Activated naive CD4-positive, alpha-beta T cell treated with anti-CD3 and anti-CD28 coated beads, Interleukin-2, amount 50 U/mL, for 16 hours (primary cell): ENCODE measurements at places on chromosomes 3 and 15.

GRCh38 chr3:45968706-45969105 is 25.4 kb downstream of the CXCR6 start:
- DNase-seq, result no peak

GRCh38 chr15:77243716-77244401 is 172.9 kb upstream of the TSPAN3 start:
- DNase-seq, result no peak

DNA sequence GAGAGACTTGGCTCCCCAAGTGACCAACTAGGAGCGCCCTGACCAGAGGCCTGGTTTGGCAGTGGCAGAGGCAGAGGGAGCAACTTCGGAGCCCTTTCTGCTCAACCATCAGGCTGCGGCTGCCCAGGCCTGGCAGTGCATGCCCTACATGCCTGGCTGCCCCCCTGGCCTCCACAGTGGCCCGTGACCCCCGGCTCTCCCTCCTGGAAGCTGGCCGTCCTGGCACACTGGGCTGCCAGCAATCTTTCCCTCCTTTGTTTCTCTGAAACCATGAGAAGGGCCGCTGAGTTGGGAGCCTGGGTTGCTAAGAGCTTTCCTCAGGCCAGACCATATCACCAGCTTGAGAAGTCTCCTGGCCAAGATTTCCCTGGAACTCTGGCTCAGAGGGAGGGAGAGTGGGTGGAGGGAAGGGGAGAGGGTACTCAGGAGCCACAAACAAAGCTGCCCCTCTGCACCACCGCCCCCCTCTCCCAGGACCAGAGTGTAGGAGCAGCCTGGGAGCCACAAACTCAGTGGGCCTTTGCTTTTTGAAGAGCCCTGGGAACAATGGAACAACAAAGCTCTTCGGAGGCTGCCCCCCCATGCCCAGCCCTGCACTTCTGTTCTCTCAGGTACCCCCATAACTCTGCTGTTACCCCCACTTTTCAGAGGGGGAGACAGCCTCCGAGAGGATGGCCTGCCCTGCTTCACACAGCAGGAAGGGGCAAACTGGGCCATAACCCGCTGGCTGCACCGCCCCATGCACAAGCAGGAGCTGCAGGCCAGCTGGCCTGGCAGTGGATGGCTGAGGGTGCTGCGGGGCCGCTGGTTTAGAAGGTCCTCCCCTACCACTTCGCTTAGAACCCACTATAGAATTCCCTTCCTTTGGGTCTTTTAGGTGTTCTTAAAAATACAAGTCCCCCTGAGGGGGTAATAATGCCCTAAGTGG is 11.3 kb downstream of the CORO2B start:
- no peak for DNase-seq

DNA sequence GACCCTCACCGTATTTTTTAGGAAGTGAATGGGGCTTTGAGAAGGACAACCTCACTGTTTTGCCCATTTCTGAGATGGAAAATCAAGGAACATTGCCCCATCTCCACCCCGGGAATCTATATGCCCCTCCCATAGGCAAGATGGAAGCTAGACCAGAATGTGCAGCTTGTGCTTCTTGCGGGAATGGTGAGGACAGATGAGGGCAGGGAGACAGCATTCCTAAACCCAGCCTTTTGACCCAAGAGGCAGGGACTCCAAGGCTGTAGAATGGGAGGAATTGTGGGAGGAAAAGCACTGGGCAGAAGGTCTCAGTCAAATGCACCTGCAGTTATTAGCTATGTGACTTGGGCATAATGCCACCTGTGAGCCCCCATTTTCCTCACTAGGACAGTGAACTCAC is 66.9 kb downstream of the SMAD3 start:
- no peak for DNase-seq

GRCh38 chr3:58190882-58191281 is 19.9 kb downstream of the DNASE1L3 start:
- no peak for DNase-seq

GRCh38 chr3:98521897-98522543 is 682 bp downstream of the CLDND1 start:
- peak; percentile 58 for DNase-seq

DNA sequence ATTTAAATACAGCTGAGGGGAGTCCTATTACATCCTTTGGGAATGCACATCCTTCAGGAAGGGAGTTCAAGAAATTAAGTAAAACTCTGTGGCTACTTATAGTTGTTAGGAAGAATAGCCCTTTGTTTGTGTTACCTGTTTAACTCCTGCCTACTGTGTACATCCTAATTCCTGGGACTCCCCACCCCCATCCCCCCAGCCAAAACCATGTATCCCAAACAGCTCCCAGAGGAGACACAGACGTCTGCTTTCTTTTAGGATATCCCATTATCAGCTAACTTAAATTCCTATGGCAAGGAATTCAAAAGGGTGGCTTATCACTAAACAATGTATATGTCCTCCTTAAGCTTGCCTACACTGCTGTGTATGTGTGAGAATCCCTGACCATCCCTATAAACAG is 581.7 kb downstream of the DIPK2A start:
- DNase-seq, result no peak

DNA sequence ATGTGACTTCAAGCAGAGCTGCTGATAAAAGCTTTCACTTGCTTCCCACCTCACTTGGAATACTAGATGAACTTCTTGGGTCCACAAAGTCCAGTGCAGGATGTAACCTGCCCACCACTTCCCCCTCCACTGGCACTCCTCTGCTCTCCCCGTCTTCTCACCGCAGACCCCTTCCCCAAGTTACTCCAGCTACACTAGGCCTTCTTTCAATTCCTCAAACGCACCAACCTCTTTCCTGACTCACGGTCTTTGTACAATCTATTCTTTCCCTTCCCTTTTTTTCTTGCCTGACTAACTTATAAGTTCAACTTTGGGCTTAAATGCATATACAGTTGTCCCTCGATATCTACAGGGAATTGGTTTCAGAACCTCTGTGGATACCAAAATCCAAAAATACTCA is 5.2 kb upstream of the ATP13A3 start:
- no peak for DNase-seq

- DNase-seq, result no peak
These were observed 45.9 kb downstream of the SUMF1 start for GRCh38 chr3:4421121-4421520.

DNA sequence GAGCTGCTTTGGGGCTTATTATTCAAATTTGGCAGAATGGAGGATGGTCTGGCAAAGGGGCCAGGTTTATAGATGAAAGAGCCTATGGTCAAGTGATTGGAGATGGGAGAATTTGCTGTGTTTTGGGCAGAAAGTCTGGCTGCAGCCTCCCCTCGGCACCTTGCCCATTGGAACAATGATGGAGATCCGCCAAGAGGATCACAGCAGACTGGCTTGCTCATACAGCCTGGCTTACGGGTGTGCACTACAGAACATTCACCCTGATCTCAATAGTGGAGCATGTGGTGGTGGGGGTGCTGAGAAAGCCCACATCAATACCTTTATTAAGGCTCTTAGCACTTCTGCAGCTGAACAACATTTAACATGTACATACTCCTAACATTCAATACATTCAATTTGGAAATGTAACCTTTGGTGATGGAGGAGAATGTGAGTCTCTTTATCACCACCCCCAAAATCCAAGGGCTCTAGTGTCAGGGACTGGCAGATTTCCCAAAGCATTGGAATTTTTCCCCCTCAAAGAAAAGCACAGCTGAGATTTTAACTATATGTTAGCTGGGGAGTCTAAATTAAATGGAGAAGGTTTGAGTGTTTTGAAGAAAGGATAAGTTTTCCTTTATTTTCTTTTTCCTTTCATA is 118.4 kb upstream of the TMC3 start:
- DNase-seq, result no peak

DNA sequence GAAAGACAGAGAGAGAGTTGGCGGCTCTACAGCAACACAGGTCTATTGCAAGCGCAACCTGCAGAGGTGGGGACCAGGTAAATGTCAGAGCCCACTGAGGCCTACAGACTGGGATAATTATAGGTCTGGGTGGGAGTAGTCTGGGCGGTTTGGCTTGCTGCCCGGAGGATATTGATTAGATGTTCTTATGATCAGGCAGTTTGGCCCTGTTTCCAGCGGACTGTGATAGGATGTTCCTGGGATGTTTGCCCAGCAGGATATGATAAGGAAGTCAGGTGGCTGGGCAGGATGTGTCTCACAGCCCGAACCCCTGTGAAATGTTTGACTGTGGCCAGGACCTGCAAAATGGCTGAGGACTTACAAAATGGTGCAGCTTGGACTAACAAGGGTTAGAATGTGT is 364.9 kb downstream of the NAALADL2 start:
- no peak for DNase-seq

GRCh38 chr15:92111751-92112150 is 258.2 kb downstream of the SLCO3A1 start:
- no peak for DNase-seq

DNA sequence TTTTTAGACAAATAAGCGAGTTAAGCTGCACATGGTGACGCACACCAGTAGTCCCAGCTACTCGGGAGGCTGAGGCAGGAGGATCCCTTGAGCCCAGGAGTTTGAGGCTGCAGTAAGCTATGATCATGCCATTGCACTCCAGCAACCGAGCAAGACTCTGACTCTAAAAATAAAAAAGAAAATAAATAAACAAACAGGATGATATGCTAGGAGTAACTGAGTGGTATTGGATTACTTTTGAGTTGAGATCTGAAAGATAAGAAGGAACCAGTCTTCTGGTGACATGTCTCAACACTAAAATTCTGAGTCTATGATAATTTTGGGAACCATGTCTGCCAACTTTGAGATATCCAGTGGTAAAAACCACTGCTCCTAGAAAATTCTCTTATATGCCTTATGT is 109.1 kb upstream of the SKOR1 start:
- no peak for DNase-seq

GRCh38 chr3:77902675-77903074 is 862.8 kb downstream of the ROBO2 start:
- DNase-seq, result no peak

GRCh38 chr3:117547956-117548550 is 838.5 kb downstream of the TUSC7 start:
- no peak for DNase-seq

- no peak for DNase-seq
These were observed 53.0 kb upstream of the HES1 start for GRCh38 chr3:194082743-194083636.

GRCh38 chr3:69558912-69559311 is 173.0 kb upstream of the FRMD4B start:
- DNase-seq, result no peak

GRCh38 chr3:12793701-12794100 is 2.8 kb upstream of the CAND2 start:
- DNase-seq, result no peak

- DNase-seq, result no peak
These were observed 157.0 kb downstream of the RYR3 start for GRCh38 chr15:33467816-33468163.

DNA sequence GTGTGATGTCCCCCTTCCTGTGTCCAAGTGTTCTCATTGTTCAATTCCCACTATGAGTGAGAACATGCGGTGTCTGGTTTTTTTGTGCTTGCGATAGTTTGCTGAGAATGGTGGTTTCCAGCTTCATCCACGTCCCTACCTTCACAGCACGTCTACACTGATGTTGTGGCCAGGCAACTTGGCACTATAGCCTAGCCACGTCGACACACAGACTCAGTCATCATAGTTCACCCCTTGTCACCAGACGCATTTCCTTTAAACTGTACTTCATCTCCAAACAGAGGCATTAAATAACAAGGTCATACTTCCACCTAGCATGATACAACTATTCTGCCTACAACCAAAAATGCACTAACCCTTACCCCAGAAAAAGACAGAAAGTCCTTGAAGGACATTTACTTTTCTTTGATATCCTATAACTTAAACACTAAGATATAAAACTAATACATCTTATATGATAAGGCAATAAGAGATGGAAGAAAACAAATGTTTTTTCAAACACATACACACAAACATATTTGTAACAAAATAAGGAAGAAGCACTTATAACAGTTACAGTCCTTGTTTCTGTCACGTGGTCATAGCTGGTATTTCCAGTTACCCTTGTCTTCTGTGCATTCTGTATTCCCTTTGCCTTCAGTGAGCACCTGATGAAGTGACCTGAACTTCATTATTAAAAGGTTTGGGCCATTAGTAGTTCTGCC is 121.4 kb downstream of the KLF13 start:
- DNase-seq, result no peak

GRCh38 chr15:37134699-37135131 is 34.4 kb upstream of the MEIS2 start:
- DNase-seq, result no peak

DNA sequence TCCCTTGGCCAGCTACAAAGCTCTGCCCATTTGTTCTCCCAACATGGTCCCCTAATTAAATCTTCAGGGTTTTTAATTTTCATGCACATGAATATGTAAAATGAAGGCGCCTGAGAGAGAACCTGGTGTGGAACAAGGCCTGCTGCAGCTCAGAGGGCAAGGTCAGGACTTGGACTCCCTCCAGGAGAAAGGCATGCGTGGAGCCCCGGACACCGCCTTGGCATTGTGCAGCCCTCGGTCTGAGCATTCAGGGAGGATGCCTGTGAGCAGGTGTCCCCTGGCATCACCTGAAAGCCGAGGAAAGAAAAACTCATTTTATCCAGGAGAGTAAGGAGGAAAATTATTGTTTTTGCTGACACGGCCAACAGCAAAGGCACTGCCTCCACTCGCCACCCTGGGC is 33.8 kb upstream of the EPHB1 start:
- no peak for DNase-seq

DNA sequence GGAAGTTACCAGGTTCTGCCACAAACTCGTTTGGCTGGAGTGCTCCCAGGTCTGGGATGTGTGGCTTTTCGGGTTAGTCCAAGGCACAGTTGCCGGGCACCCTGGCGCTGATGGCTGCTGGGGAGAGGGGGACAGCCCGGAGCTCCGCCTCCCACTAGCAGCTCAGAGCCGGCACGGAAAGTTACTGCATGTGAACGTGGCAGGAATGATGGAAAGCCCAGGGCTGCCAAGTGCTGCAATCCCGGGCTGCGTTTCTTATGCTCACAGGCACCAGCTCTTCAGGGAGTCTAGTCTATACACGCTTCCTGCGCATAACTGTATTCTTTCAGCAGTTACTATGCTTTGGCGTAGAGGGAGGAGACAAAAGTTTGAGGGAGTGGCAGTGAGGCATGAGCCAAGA is 141.8 kb upstream of the ICE2 start:
- no peak for DNase-seq

DNA sequence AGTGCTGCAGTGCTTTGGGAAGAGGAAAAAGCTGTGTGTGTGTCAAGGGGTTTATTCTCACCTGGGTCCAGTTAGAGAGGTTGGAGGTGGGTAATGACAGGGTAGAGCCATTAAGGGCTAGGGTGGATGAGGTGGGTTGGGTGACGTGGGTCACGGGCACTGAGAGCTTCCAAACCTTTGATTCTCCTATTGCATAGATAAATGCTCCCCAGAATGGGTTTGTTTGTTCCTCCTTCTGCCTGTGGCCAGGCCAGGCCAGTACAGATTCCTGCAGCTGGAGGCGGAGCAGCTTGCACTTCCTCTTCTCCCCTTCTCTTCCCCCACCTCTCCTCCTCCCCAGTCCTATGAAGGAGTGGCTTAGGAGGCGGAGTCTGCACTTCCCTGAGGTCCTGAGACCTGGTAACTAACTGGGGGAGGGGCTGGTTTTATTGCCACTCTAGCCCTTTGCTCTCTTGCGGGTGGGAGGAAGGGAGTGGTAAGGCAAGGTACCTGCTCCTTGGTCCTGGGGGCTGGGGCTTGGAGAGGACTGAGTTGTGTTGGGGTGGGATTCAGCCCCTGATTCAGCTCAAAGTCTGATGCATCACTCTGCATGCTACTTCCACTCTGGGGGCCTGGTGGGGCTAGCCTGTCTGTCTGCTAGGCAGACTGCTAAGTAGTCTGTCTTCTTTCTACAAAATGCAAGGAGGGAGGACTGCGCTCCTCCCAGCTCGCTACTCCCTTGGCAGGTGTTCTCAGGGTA is 3.5 kb downstream of the SPINT1 start:
- no peak for DNase-seq
